H1 (cell line): ENCODE measurements at places on chromosomes 3 and 15. TPM values are rescaled to one million over a fixed set of nuclear protein-coding genes. Genes with fewer than 3 reads are reported as not detected.
A peak's percentile ranks its signal among the peaks of the same experiment; 100 is the strongest.

Gene ACAN
- 0.73 and 1.2 TPM in 2 replicates for polyA plus RNA-seq

Gene RETNLB
- polyA plus RNA-seq, result not detected in 2 replicates

GRCh38 chr3:42269647-42270046 lies 3.7 kb upstream of the CCK start:
- no peak for DNase-seq

Gene TGM5
- polyA plus RNA-seq, result not detected in 2 replicates

DNA sequence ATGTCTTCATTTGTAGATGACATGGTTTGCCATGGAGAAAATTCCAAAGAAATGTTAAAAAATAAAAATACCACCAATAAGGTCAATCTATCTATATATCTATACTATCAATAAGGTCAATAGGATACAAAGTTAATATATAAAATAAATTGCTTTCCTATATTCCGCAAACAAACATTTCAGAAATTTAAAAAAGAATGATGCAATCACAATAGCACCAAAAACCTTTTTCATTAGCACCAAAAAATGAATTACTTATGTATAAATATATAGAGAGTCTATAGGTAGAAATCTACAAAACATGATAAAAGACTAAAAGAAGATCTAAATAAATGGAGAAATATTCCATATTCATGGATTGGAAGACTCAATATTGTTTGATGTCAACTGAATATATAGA lies 22.8 kb upstream of the GOLGA8A start:
- DNase-seq, result no peak

DNA sequence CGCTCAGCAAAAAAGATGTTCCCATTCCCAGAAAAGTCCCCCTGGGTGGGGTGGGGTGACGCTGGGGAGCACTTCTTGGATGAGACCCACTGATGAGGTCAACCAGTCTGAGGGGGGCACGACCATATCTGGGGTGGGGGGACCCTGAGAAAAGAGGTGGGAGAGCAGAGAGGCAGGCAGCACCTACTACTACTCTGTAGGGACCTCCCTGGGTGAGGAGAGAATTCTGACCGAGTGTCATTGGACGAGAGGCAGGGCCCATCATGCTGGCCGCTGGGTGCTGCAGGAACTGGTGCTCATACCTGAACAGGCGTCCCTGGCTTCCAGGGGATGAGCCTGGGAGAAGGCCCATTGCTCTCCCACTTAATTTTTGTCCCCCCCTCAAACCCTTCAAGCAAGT lies 158.8 kb downstream of the KLF13 start:
- no peak for DNase-seq

GRCh38 chr15:101810456-101810855 lies 1.5 kb upstream of the OR4F15 start:
- no peak for DNase-seq

GRCh38 chr3:78176869-78177268 lies 1137.0 kb downstream of the ROBO2 start:
- DNase-seq, result no peak

Gene ANKRD34C
- 0.02 TPM in 1 of 2 replicates, not detected in the other for polyA plus RNA-seq

DNA sequence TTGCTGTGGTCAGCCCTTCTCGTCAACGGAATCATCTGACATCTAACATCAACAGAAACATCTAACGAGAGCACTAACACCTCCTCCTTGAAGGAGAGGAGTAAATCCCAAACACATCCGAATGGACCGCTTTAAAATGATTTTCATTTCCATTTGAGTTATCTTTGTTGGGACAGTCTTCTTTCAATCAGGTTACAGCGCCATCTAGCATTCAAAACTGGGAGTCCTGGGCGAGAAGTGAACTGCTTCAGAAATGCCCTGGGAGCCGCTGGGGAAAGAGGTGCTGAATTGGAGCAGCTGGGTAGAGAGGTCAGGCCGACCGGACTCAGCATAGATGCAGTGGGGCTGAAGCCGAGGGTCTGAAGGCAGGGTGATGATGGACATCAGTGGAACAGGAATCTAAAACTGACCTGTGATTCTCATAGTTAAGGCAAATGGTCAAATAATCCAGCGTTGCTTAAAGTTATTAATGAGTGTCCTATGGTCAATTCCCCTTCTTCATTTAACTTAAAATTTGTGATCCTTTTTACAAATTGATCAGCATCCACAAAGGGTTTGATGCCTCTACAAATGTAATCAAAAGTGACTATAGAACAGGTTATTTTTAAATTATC lies 170.0 kb upstream of the NDN start:
- no peak for DNase-seq

GRCh38 chr15:66714543-66714981 lies 12.5 kb downstream of the SMAD6 start:
- DNase-seq, result no peak

Gene CSPG4
- 1.4 and 1.9 TPM in 2 replicates for polyA plus RNA-seq

DNA sequence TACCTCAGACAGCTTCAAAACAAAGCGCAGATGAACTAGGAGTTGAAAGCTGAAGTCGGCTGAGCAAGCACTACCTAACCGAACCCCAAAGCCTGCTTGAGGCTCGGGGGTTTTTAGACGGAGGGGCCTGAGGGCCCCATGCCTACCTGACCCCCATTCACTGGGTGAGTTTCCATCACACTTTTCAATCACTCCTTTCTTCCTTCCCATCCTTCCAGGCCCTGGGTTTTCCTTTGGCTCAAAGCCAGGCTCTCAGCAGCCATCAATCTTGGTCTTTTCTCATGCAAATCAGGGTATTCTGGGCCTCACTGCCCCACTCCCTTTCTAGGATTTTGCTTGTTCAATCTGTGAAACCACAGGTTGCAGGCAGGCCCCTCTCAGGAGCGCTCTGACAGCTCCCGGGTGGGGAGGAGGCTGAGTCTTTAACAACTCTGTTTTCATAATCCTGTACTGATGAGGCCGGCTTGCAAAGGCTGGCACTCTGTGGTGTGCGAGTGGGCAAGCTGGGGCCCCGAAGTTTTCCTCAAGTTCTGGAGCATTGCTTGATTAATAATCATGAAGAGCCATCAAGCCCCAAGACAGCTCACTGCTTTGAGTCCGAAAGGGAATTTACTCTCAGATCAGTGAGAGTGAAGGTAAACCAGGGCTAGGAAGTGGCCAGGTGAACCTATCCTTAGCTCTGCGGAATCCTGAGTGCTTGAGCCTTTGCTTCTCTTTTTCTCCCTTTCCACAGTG lies 97.6 kb downstream of the FRMD4B start:
- DNase-seq, result peak; percentile 49

Gene CAPN3
- polyA plus RNA-seq, result 2.0 and 2.1 TPM in 2 replicates
